ENCODE measurements at places on chromosomes 7 and 10.

DNA sequence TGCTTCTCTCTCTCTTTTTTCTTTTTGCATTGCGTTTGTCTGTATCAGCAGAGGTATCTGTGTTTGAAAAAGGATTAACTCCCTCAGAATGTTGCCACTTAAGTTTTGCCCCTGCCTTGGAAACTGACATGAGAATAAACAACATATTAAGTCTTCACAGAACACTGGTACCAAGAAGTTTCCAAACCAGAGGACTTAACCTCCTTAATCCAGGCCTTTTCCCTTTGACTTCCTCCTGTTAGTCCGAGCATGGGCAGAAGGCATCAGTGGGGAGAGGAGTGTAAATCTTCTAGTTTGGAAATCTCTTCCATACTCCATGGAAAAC lies 681.4 kb downstream of the LRMDA start:
- DNase-seq = no peak

DNA sequence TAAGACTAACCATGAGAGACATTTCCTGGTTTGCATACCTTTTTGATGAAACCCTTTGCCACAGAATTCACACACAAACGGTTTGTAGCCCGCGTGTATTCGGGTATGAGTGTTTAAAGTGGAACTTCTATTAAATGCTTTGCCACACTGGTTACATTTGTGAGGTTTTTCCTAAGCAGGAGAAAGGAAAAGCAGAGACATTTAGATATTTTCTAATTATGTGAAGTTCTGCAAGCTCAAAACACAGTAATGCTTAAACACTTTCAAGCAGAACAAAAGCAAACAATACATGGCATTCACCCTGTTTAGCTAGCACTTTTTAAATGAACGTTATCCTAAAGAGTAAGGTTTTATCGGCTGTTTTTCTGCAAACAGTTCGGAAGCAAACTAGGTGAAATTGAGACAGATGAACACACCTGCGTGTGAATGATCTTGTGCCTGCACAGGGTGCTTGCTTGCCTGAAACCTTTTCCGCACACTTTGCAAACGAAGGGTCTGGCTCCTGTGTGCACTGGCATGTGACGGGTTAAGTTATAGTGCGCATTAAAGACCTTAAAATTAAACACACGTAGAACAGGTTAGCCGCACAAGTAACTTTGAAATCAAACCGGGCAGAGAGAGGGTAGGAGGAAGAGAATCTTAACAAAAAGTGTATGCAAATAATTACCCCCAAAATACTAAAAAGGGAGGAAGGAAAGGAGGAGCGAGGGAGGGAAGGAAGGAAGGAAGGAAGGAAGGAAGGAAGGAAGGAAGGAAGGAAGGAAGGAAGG lies 1.6 kb downstream of the FEZF1 start:
- DNase-seq = no peak

DNA sequence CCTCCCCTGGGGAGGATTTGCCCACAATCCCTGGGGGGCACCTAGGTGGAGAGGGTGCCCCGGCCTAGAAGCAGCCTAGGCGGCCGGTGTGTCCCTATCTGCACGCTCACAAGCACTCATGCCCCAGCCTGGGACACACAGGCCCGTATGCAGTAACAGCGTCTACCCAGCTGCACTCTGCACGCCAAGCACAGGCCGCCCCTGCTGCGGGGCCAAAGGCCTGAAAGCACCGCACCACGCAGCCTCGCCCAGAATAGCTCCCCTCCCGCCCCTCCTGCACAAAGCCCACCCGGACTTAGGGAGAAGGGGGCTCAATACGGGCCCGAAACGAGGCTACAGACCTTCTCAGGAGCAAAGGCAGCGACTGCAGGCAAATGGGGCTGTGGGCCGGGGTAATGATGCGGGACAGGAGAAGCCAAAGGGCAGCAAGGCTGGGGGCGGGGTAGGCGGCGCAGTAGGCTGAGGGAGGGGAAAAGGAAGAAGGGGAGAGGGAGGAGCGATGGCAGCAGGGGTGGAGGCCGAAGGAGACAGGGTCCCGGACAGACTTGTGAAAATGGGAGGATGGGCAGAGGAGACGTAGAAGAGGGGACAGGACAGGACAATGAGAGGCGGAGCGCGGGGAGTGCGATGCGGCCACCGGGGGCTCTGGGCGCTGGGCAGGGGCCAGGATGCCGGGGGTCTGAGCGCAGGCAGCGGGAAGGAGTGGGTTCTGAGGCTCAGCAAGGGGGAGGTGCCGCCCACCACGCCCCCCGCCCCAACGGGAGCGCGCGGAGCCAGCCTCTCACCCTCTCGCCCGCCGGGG lies 544 bp downstream of the GPRIN2 start:
- DNase-seq = no peak

- DNase-seq = peak; percentile 31
These were observed 136.3 kb downstream of the DPY19L1 start for GRCh38 chr7:34900891-34901513.

GRCh38 chr7:99125505-99125865 lies 18.4 kb downstream of the SMURF1 start:
- no peak for DNase-seq

DNA sequence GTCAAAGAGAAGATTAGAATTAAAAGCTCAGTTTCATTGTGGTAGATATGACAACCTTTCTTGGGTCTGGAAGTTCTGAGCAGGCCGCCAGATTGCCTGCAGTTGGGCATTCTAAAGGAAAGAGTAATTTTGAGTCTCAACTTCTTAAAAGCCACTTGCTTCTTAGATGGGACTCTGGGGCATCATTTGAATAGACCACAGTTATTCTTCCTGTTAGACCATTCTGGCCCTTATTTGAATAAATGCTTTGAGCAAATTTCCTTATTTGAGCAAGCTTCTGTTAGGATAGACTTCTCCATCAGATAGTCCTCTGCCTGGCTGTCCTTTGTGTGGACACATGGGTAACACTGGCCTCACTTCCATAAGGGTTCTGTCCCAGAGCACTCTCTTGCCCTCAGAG lies 40.2 kb downstream of the SND1 start:
- no peak for DNase-seq

DNA sequence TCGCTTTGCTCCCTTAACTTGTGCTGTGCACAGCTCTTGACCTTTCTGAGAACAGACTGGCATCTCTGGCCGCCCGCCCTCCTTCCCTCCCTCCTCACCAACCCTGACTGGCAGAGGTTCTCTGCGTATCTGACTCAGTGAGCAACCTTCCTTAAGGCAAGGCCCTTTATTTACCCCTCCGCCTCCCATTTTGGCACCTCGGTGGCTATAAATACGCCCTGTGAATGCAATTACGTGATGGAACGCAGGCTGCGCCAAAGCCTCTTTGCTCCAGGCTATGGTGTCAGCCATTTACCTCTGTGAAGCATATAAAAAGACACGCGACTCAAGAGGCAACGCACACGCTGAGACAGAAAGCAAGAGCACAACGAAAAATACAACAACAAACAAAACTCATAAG lies 764.3 kb downstream of the SUGCT start:
- DNase-seq = no peak

Measured in RPMI8226 (cell line).